Progenitor cell of endocrine pancreas (in vitro differentiated cells): ENCODE measurements at places on chromosomes 7 and 10.

DNA sequence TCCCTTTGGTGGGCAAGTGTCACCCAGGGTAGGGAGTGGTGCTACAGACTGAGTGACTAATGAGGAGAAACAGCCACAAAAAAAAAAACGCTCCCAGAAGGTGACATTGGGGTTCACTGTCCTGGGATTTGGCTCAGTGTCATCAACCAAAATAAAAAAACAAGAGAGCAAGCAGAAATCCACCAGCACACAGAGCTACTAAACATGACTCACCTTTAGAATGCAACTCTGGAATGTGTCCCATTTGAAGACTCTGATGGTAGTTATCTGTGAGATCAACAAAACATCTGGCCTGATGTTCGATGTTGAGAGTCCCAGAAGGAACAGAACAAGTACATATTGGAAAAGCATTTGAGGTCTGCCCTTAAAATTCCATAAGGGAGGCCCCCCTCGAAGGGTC, 200.3 kb upstream of the LYZL2 start:
- DNase-seq = no peak

DNA sequence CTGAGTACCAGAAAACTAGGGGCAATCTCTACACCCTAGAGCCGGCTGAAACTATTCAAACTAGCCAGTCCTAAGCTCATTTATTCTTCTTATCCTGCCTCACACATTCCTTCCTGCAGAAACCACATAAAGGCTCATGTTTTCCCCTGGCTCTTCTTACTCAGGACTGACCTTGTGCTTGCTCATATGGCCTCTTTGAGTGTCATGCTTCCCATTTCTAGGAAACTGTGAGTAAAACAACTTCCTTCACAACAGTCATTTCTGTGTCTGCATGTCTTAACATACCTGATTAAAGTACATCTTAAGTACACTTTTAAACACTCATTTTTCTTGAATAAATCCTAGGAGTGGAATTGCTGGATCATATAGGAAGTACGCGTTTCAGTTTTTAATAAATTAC, 52.3 kb upstream of the KIAA1217 start:
- no peak for DNase-seq

GRCh38 chr10:59741048-59741447, 12.2 kb downstream of the MRLN start:
- no peak for DNase-seq

DNA sequence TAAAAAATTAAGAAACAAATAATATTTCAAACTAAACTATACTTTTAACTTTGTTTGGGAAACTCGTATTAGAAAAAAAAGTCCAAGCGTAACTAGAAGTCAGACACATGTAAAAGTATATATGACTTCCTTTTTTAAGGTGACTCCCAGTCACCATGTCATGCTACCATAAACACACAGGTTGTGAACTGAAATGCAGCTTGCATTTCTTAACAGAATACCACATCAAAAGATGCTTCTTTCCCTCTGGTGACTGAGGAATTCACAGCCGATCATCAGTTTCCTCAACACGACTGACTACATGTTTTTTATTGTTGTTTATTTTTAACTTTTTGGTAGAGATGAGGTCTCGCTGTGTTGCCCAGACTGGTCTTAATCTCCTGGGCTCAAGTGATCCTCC, 445.0 kb downstream of the PARD3 start:
- DNase-seq = no peak

DNA sequence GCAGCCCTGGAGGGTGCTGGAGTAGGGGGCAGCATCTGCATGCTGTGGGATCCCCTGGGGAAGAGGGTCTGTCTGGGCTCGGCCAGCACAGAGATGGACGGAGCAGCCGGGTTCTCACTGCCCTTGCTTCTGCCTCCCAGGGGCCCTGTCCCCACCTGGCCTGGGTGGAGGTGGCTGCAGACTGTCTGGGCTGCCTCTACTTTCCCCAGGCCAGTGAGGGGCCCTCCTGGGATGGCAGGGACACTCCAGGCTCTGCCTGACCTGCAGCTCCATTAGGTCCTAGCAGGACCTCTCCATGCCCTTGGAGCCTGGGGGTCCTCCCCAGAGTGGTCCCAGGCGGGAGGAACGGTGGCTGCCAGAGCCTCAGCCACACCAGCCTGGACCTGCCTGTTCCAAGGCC, 63.7 kb downstream of the PWWP2B start:
- no peak for DNase-seq

DNA sequence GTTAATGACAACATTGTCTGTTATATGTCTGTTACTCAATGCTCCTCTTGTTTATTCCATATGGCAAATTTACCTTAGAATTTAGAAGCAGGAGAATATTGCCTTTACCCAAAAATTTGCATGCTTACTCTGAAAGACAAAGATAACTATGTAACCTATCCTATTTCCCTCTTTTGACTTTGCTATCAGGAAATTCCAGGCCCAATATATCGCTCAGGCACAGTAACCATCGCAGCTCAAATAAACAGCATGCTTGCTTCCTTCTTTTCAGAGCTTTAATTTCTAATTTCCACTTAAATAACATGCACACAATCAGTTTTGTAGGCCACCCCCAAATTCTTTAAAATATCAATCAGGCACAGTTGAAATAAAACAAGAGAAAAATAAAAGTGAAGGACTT, 57.8 kb downstream of the EBLN1 start:
- no peak for DNase-seq

DNA sequence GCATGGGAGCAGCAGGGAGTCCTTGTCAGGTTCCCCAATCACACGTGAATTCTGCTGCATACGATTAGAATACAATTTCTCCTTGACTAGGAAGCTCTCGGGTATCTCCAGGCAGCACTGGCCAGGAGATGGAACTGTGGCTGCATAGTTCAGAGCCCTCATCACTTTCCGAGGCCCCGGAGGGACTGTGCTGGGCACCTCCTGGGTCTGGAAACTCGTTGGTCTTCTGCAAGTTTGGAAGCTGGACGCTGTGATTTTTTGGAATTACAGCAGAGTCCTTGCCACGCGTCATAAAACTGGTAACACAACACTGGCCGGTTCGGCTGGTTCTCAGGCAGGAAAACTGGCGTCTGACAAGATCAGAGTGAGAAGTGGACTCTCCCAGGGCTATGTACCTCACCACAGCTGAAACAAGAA, 216.1 kb downstream of the CCDC3 start:
- DNase-seq = no peak

- DNase-seq = no peak
Observed at GRCh38 chr7:39683216-39683845, 60.0 kb downstream of the RALA start.

DNA sequence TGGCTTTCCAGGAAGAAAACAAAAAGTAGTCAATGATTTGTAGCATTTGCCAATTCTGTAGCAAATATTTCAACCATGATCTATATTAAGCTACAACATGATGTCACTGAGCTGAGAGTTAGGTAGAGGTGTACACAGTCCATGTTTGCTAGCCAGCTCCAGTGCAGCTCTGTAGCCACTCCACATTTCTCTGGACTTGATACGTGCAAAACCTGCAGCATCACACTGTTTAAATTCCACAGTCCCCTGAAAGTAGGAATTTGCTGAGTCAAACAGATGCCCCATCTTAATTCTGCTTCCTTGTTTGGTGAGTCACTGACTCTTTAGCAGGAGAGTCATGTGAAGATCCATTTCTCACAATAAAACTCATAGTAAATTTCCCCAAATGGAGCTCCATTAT, 89.8 kb upstream of the LRRTM3 start:
- no peak for DNase-seq

DNA sequence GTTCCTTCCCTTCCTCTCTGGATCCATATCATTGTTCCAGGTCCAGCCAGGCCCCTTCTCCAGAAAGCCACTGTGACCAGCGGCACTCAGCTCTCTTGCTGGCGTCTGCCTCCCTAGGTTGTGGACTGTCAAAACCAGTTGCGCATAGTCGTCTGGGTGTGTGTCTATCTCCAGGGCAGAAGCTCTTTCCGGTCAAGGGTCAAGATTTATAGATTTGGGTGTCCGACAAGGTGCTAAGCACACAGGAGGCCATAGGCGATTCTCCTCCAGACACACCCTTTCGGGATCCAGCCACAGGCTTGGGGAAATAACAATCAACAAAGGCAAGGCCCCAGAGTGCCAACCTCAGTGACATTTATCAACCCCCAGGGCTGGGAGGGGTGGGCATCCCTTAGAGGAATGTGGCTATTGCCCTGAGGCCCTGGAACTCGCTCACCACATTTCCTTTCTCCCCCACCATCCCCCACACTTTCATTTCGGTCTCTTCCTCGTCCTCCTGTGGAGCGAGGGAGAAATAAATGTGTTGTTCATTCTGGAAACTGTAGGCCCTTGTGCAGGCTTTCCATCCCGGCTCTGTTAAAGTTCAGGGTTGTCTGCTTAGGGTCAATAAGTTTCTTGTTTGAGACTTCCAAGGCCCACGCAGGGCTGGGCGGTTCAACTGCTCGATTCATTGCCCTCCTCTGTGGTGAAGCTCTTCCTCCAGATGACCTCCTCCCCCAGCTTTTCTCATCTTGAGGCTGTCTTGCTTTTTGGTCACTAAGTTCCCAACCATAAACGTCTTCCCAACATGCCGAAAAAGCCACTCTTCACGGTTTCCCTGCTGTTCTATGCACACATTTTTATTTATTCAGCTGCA, 57.9 kb downstream of the AFAP1L2 start:
- no peak for DNase-seq

GRCh38 chr7:53326634-53327033, 291.2 kb downstream of the POM121L12 start:
- DNase-seq = no peak

GRCh38 chr10:126905776-126906703, 812 bp downstream of the DOCK1 start:
- peak; percentile 32 for DNase-seq
